Hepatocyte (in vitro differentiated cells): ENCODE measurements at places on chromosomes 1 and 21. TPM values are rescaled to one million over a fixed set of nuclear protein-coding genes. Genes with fewer than 3 reads are reported as not detected.

DNA sequence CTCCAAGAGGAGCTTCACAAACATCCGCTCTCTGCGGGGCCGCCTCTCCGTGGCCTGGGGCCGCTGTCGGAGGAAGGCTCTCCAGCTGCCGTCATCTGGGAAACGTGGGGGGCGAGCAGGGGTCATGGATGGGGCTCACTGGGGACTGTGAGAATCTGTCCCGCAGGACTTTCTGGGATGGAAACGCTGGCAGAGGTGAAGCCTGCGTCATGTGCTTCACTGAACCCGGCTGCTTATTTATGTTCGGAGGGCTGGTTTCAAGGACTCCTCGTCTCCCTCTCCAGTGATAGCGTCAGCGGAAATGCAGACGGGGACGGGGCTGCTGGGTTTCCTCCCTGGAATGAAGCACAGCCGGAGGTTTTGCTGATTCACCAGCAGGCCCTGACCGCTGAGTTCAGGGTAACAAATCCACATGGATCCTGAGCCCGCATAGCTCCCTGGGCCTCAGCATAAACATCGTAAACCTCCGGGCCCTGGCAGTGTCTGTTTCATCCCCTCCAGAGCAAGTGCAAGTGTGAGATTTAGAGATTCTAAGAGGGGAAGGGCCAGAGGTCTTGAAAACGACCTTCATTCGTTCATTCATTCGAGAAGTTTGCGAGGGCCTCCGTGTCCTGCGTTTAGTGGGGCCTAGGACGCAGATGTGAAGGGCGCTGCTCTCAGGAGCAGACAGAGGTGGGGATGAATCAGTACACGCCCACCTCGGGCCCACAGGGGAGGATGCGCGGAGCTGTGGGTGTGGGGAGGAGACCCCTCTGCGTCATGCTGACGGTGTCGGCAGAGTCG lies 7.0 kb upstream of the POFUT2 start:
- peak overlapping the region; percentile 95 for H3K27ac ChIP-seq
- DNase-seq, result peak; percentile 92

DNA sequence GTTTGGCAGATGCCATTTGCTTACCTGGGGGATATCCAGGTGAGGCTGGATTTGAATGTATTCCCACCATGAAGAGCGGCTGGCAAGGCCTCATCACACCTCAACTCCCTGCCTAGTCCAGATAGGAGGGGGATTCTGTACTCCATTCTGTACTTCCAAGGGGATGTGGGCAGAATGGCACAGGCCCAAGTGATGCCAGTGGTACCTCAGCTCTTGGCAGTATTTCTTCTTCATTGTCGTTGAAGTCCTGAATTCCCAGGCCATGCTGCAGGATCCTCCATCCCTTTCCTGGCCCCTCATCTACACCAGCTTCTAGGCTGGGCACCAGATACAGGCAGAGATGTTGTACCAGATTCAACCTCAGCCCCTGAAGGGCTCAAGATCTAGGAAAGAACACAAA lies 47.9 kb downstream of the KLHDC7A start:
- no peaks in the 10 kb centered on the region for H3K36me3 ChIP-seq
- no peak overlapping the region for H3K4me3 ChIP-seq
- peaks cover 31% of the 10 kb centered on the region for H3K27me3 ChIP-seq

The RNU1-4 gene
- total RNA-seq, result under 0.01 TPM in 2 replicates

- H3K4me1 ChIP-seq, result peaks cover 2% of the 10 kb centered on the region
- no peak overlapping the region for H3K4me3 ChIP-seq
Measured at GRCh38 chr1:24688621-24689195, 45.6 kb downstream of the SRRM1 start.

DNA sequence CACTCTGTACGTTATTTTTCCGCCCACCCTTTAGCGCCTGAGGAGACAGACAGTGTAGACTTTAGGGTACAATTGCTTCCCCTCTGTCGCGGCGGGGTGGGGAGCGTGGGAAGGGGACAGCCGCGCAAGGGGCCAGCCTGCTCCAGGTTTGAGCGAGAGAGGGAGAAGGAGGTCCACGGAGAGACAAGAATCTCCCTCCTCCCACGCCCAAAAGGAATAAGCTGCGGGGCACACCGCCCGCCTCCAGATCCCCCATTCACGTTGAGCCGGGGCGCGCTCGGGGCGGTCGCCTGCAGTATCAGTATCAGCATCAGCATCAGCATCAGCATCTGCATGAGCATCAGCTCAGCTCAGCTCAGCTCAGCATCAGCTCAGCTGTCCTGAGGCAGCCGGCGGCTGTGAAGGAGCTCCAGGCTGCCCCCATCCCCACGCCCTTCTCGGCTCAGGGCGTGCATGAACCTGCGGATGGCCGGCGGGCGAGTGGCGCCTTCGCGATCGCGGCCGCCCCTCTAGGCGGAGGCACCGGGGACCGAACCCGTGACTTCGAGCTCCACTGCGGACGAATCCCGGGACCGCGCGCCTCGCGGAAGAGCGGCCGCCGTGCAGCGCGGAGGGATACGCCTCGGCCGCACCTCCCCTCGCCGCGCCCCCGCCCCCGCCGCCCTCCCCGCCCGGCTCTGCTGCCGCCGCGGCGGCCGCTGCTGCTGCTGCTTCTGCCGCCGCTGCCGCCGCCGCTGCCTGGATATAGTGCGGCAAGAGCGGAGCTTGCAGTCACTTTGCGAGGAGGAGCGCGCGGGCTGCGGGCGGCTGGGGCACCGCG lies at the start of gene NCAM2:
NCAM2 (plus strand) TSS at position 774 of the 820 bp plus-strand sequence.
- no peak within 1 kb of the TSS for H3K27ac ChIP-seq
- H3K36me3 ChIP-seq, result no peaks in the 10 kb centered on the region
- peak within 1 kb of the TSS; percentile 53 for H3K4me3 ChIP-seq
- peak; percentile 89 for DNase-seq
- no peaks in the 10 kb centered on the region for H3K4me1 ChIP-seq
- H3K27me3 ChIP-seq, result peaks cover 12% of the 10 kb centered on the region

DNA sequence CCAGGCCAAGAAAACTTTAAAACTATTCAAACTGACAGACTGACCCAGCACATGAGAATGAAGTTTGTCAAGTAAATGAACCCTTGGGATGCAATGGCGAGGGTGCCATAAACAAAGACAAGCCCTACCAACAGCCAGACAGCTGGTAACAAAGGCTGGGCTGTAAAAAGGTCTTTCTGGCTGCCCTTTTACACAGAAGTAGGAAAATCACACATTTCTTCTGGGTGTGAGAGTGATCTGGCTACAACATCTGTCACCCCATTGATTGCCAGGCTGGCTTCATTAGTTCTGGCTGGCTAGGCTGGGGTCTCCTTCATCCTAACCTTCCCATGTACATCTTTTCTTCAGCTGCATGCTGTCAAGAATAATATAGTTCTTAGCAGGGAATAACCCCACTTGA lies 83.6 kb upstream of the FOXD3 start:
- no peaks in the 10 kb centered on the region for H3K36me3 ChIP-seq
- no peaks in the 10 kb centered on the region for H3K4me1 ChIP-seq
- H3K4me3 ChIP-seq, result no peak overlapping the region
- no peaks in the 10 kb centered on the region for H3K27me3 ChIP-seq
- no peak for DNase-seq

DNA sequence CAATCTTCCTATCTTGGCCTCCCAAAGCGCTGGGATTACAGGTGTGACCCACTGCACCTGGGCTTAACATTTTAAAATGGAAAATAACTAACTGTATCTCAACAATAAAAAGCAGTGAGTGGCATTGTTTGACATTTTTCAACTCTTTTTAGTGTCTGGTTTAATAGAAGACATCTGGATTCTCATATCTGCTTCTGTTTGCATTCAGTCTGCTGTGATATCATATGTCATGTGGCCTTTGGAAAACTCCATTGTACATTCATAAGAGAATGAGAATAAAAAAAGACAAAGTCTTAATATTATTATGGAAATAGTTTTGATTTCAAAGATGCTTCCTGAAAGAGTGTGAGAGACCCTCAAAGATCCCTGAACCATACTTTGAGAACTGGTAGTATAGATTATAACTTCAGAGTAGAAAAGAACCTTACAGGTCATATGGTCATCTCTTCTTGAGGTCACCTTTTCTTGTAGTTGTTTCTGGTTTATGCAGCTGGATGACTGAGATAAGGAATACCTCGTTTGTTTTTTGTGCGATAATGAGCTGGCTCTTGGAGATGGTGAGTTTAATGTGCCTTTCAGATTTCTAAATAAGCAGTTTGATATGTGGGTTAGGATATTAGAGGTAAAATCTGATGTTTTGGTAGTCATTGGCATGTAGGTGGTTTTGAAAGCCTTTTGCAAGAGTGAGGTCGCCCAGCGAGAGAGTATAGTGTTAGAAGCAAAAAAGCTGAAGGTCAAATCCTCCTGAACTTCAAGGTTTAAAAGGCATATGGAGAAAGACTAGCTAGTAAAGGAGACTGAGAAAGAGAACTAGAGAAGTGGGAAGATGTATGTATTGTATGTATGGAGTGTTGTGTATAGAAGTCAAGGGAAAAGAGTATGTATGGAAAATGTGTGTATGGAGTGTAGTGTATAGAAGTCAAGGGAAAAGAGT lies 17.2 kb downstream of the CEP350 start:
- no peaks in the 10 kb centered on the region for H3K4me1 ChIP-seq
- H3K36me3 ChIP-seq, result no peaks in the 10 kb centered on the region
- no peak for DNase-seq
- no peaks in the 10 kb centered on the region for H3K27me3 ChIP-seq
- no peak overlapping the region for H3K27ac ChIP-seq

DNA sequence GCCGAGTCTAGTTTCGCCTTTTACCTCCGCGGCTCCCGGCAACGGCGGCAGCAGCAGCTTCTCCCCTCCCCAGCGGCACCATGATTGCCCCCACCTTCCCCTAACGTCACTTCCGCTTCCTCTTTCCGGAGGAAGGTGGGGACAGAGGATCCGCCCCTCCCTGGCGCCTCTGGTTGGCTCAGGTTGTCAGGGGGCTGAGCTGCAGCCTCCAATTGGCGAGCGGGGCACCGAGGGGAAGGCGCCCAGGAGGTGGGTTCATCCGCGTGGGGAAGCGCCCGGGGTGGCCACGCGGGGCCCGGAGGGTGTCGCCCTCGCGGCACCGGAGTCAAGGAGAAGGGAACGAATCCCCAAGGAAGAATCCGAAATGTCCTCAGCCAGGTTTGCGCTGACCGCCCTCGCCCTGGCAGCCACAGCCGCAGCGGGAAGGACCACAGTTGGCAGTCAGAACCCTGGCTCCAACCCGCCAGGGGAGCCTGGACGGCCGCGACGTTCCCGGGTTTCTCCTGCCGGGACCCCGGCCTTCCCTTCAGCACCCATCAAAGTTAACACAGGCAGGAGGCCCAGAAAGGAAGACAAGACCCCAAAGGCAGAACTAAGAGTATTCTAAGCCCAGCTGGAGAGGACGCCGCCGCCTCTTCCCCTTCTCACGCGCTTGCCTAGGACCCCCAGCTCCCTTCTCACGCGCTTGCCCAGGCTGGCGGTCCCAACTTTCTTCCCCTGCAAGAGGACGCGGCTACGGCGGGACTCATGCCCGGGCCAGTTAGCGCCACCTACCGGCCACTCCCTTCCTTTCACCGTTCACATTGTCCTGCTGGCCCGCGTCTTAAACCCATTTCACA lies at the start of gene MTF1:
MTF1 (minus strand) TSS at position 86 of the 839 bp plus-strand sequence. CDS start 1,934 bp downstream, outside the sequence.
- peak within 1 kb of the TSS; percentile 86 for H3K4me3 ChIP-seq
- no peaks in the 10 kb centered on the region for H3K36me3 ChIP-seq
- peaks cover 27% of the 10 kb centered on the region for H3K4me1 ChIP-seq

DNA sequence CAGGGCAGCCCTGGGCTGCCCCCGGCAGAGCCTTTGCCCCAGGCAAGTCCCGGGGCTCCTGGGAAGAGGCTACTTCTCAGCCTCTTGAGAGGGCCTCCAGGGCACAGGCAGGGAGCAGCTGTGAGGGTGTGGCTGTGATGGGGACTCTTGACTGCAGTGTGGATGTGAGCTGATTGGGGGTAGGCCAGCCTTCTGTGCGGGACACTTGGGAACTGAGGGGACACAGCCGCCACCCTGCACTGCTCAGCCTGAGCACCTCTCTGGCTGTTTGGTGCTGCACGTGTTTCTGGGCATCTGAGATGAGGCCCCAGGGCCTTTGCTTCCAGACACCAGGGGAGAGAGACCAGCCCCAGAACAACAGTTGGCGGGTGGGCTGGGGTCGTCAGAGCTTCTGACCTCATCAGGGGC lies 62.1 kb downstream of the SKI start:
- H3K27ac ChIP-seq, result no peak overlapping the region
- H3K36me3 ChIP-seq, result no peaks in the 10 kb centered on the region
- no peak overlapping the region for H3K4me3 ChIP-seq

- H3K27ac ChIP-seq, result no peak overlapping the region
- H3K27me3 ChIP-seq, result no peaks in the 10 kb centered on the region
- DNase-seq, result no peak
- no peaks in the 10 kb centered on the region for H3K4me1 ChIP-seq
Measured at GRCh38 chr21:37644636-37645035, 271.6 kb downstream of the KCNJ6 start.

- peak overlapping the region; percentile 97 for H3K27ac ChIP-seq
- H3K4me1 ChIP-seq, result peaks cover 70% of the 10 kb centered on the region
- no peak overlapping the region for H3K4me3 ChIP-seq
Measured at GRCh38 chr1:112702420-112703261, 4.3 kb downstream of the RHOC start.

DNA sequence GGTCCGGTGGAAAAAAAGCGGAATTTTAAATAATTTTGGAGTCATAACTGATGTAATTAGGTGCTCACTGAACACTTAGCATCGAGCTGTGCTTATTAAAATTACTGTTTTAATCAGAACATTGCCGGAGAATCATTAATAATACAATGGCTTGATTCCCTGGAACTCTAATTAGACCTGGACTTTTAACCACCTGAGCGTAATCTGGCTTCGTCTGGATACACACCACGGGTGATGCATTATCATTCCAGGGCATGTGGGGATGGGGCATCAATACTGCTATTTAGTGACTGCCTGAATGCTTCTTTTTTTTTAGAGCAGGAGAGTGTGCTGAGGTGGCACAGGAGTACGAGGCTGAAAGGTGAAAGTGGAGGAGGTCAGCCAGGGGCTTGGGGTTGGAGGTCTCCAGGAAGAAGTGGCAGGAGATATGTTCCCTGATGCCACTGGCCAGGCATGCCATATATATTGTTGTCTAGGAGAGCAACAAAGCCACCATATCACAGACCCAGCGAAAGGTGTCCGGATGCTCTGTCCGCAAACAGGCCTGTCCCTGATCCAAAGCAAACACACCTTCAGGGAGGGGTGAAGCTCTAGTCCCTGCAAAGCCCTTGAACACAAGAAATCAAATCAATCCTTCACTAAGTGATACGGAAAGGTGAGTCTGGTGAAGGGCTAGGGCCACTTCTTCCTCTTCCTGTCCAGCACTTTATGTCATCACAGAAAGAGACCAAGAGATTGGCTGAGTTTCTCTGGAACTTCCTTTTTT lies 125.2 kb downstream of the PLXNA2 start:
- DNase-seq, result no peak
- peaks cover 25% of the 10 kb centered on the region for H3K4me1 ChIP-seq
- H3K27me3 ChIP-seq, result no peaks in the 10 kb centered on the region
- peak overlapping the region; percentile 59 for H3K27ac ChIP-seq
- no peak overlapping the region for H3K4me3 ChIP-seq
